ENCODE measurements at places on chromosomes 2 and 18. TPM values are rescaled to one million over a fixed set of nuclear protein-coding genes. Genes with fewer than 3 reads are reported as not detected.

NETO1 gene
- 0.74 TPM for total RNA-seq

HOXD1 gene
- total RNA-seq: not detected

ARHGAP25 gene
- total RNA-seq: 0.30 TPM

LYPD6B gene
- not detected for total RNA-seq

LIMS3 gene
- 1.2 TPM for total RNA-seq

STARD6 gene
- total RNA-seq: 0.15 TPM

DUSP2 gene
- total RNA-seq: 1.2 TPM

STEAP3 gene
- total RNA-seq: 30.8 TPM

SERPINB3 gene
- not detected for total RNA-seq

CDK5R2 gene
- total RNA-seq: not detected

CNTNAP5 gene
- not detected for total RNA-seq

EMILIN1 gene
- 191 TPM for total RNA-seq

SLC23A3 gene
- total RNA-seq: 0.50 TPM

REG3G gene
- total RNA-seq: not detected

RPRM gene
- not detected for total RNA-seq

SGPP2 gene
- total RNA-seq: 0.17 TPM

ARHGAP15 gene
- total RNA-seq: not detected

RTKN gene
- total RNA-seq: 17.0 TPM

C2orf72 gene
- not detected for total RNA-seq

CCDC138 gene
- 3.9 TPM for total RNA-seq

CCBE1 gene
- total RNA-seq: 52.3 TPM

RAPGEF4 gene
- 1.8 TPM for total RNA-seq

AMER3 gene
- total RNA-seq: not detected

CHRNG gene
- not detected for total RNA-seq

COL3A1 gene
- total RNA-seq: 652 TPM

WDR7 gene
- total RNA-seq: 6.8 TPM

PDE11A gene
- total RNA-seq: not detected

GKN1 gene
- not detected for total RNA-seq

MFSD2B gene
- 0.59 TPM for total RNA-seq

CPS1 gene
- 18.5 TPM for total RNA-seq

SERPINE2 gene
- 14.0 TPM for total RNA-seq

HOXD3 gene
- not detected for total RNA-seq

LINC00305 gene
- not detected for total RNA-seq

NXPH2 gene
- total RNA-seq: not detected

LCT gene
- not detected for total RNA-seq

MAP3K20 gene
- total RNA-seq: 29.0 TPM

FTCDNL1 gene
- 0.30 TPM for total RNA-seq

MC5R gene
- total RNA-seq: not detected

SMCHD1 gene
- total RNA-seq: 20.2 TPM

PLB1 gene
- total RNA-seq: 0.34 TPM

CIB4 gene
- total RNA-seq: not detected

SH3BP4 gene
- 62.1 TPM for total RNA-seq

SLC14A1 gene
- 4.5 TPM for total RNA-seq

DCDC2C gene
- total RNA-seq: not detected

DAW1 gene
- total RNA-seq: 6.5 TPM

MTCL1 gene
- total RNA-seq: 14.3 TPM

ZNF396 gene
- 0.67 TPM for total RNA-seq

NFE2L2 gene
- total RNA-seq: 38.5 TPM

FKBP7 gene
- 42.5 TPM for total RNA-seq

WDFY1 gene
- 29.6 TPM for total RNA-seq

MEIS1 gene
- 44.3 TPM for total RNA-seq

ABCG8 gene
- total RNA-seq: not detected

CPLX4 gene
- not detected for total RNA-seq

CABYR gene
- 6.7 TPM for total RNA-seq

All from bronchus fibroblast of lung (primary cell).